ENCODE measurements at places on chromosomes 1 and 21.

DNA sequence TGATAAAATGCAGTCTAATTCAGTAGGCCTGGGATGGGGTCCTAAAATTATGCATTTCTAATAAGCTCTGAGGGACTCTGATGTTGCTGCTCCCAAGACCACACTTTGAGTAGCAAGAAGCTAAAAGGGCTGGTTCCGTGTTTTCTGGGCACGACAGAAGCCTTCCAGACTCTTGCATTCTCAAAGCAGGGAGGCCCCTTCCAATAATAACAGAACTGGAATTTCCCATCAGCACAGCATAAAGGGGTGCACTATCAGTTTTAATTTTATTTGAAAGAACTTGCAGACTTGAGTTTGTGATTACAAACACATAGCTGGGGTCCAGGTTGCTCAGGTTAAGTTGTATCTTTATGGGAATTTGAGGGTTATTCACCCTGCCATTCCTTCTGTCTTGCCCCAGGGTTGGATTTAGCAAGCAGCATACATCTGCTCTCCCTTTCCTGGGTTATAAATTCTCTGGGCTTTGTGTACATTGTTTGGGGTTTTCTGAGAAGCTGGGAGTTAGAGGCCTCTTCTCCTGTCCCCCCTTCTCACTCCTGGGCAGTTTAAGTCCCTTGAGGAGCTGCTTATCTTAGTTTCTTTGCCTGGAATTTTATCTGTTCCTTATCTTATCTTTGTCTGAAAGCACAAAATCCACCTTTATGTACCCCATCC is 94.2 kb upstream of the SLC2A1 start:
- no peak for DNase-seq

DNA sequence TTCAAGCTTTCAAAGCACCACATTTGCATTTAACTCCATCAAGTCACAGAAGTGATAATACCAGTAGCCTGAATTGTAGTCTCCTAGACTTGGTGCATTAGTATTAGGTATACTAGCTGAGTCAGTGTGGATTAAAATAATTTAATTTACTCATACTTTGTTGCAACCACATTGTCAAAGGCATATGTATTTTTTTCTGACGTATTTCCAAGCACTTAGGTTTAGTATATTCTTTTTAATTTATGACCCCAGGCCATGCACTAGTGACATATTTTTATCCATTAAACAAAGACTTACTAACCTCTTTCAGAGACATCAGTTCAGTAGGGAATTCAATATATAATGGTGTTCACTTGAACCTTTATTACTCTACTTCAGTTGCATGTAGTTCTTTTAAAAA is 1894.5 kb downstream of the NCAM2 start:
- DNase-seq, result no peak

GRCh38 chr1:155208541-155209311 is at the start of gene MTX1:
TSS of gene MTX1 (plus strand) at chr1:155208695. CDS start at chr1:155208805, 110 bp downstream.
- DNase-seq, result peak; percentile 80

GRCh38 chr21:34979383-34979782 is 69.7 kb downstream of the RUNX1 start:
- DNase-seq, result no peak

DNA sequence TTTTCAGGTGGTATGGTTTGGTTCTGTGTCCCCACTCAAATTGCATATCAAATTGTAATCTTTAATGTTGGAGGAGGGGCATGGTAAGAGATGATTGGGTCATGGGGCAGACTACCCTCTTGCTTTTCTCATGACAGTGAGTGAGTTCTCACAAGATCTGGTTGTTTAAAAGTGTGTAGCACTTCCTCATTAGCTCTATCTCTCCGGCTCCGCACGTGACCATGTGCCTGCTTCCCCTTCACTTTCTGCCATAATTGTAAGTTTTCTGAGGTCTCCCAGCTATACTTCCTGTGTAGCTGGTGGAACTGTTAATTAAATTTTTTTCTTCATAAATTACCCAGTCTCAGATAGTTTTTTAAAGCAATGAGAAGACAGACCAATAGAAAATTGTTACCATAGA is 843.2 kb downstream of the AMY1C start:
- DNase-seq, result no peak

GRCh38 chr1:57131701-57132394 is 166.0 kb upstream of the C8B start:
- DNase-seq, result no peak

GRCh38 chr1:21334214-21335087 is 44.2 kb upstream of the ECE1 start:
- peak; percentile 85 for DNase-seq

Data from HFFc6 (cell line).